Myometrial cell (primary cell): ENCODE measurements at places on chromosomes 1 and 21. TPM values are rescaled to one million over a fixed set of nuclear protein-coding genes. Genes with fewer than 3 reads are reported as not detected.

The TMEM125 gene
- total RNA-seq: not detected in 2 replicates

The AADACL4 gene
- total RNA-seq: not detected in 2 replicates

The ZNF672 gene
- total RNA-seq: 11.8 and 13.5 TPM in 2 replicates

The KIF1B gene
- 11.5 and 17.0 TPM in 2 replicates for total RNA-seq

The C1orf167 gene
- not detected in 2 replicates for total RNA-seq

The EVA1C gene
- 6.9 and 17.4 TPM in 2 replicates for total RNA-seq

The PLA2G5 gene
- total RNA-seq: not detected in 2 replicates

The CFAP74 gene
- total RNA-seq: not detected in 2 replicates

The ACTA1 gene
- not detected in 2 replicates for total RNA-seq

The CD34 gene
- total RNA-seq: 0.35 and 0.86 TPM in 2 replicates

The C1QTNF12 gene
- total RNA-seq: 1.1 TPM in 1 of 2 replicates, not detected in the other

The CC2D1B gene
- 21.3 and 25.9 TPM in 2 replicates for total RNA-seq
